Uterus (tissue), 4 donors: ENCODE measurements at places on chromosomes 3 and 15. TPM values are rescaled to one million over a fixed set of nuclear protein-coding genes. Genes with fewer than 3 reads are reported as not detected.

DNA sequence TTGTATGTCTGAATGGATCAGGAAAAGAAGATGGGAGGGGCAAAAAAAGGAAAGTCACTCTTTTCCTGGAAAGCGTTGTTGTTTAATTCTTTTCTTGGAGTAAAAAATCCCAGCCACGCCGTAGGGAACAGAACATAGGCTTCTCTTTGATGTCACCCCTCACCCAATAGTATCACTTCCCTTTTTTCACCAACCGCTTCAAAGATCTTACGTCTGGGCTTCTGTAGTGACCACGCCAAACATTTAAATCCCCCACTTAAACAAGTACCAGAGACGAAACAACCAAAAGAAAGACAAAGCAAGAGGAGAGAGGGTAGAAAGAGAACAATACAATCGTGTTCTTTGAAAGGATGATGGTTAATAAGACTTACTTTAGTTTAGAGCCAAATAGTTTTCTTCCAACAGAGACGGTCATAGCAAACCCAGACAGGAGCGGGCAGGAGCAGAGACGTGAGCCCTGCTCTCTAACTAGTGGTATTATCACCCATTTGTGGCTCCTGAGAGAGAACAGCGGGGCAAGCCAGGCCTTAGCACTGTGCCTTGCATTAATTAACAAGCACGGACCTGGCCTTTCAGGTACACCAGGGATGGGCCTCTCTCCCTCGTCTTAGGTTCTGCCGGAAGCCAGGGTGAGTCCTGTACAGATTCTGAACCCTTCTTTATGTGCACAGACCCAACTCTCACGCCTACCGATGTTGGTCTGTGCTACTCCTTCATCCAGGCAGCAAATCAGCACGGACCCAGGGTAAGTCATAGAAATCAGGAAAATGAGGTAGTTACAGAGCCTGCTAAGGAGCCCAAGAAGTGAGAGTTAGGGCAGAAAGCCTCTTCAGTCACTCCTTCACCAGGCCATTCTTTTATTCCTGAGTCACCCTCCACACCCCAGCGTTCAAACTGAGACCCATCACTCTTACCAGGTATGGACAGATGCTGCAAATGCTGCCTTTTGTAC is 28.2 kb upstream of the BCL6 start:
- no peak for DNase-seq

DNA sequence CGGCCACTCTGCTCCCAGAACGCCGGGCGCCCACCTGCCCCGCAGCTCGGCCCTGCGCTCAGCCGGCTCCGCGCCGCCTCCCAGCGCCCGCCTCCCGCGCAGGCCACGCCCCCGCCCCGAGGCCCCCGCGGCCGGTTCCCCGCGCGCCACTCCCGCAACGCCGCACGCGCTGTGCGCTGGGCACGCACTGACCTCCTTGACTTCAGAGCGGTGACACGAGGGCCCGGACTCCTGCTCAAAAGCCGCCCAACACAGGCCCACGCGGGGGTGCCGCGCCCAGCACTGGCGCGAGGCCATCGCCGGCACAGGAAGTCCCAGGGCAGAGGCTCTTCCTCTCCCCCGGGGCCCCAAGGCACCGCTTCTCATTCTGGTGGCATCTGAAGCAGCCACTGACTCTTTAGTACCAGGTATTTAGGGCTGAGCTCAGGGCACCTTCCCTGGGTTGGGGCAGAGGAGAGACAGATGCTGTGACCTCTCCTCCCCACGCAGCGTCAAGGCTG is 12.4 kb downstream of the TNK2 start:
- no peak for DNase-seq

GRCh38 chr15:49024840-49025239 is 21.4 kb downstream of the SECISBP2L start:
- DNase-seq = no peak

DNA sequence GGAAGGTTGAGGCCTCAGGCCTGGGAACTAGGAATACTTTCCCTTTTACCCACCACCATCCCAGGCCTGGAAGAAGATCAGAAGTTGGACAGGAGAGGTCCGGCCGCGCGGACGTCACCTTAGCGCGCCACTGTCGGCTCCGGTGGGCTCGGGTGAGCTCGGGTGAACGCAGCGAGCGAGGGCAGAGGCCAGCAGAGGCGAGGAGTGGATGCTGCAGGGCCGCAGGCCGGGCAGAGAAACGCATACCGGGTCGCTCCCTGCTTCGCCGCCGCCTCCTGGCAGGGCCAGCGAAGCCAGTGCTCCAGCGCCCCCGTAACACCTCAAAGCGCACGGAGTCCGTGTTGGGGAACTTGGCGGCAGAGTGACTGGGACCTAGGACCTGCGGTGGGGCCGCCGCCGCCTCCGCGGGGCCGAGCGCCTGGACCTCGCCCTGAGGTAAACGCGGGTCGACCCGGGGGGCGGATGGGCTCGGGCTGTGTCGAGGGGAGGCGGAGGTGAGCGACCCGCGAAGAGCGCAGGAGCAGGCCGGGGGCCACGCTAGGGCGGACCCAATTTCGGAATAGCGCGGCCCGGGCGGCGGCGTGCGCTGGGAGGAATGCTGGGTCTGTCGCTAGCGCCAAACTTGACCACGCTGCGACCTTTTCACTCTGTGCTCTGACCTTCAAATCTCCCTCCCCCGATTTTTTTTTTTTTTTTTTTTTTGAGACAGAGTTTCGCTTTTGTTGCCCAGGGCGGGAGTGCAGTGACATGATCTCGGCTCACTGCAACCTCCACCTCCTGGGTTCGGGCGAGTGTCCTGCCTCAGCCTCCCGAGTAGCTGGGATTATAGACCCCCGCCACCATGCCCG is 1.6 kb downstream of the CYP11A1 start:
- DNase-seq = peak; percentile 61

DNA sequence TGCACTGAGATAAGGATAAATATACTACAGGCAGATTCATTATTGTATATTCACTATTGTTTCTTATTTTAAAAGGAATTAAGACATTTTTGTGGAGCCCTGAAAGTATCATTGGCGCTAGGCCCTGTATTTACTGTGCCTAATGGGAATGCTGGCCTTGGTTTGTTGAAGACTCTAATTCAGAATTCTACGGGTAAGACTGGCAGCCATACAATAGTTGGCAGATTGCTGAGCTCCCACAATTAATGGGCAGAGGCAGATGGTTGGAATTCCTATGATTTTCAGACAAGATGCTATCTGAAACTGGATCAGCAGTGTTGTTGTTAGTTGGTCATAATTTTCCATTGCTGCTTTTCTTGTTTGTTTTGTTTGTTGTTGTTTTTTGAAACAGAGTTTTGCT is 14.7 kb downstream of the PGBD4 start:
- DNase-seq = no peak

DNA sequence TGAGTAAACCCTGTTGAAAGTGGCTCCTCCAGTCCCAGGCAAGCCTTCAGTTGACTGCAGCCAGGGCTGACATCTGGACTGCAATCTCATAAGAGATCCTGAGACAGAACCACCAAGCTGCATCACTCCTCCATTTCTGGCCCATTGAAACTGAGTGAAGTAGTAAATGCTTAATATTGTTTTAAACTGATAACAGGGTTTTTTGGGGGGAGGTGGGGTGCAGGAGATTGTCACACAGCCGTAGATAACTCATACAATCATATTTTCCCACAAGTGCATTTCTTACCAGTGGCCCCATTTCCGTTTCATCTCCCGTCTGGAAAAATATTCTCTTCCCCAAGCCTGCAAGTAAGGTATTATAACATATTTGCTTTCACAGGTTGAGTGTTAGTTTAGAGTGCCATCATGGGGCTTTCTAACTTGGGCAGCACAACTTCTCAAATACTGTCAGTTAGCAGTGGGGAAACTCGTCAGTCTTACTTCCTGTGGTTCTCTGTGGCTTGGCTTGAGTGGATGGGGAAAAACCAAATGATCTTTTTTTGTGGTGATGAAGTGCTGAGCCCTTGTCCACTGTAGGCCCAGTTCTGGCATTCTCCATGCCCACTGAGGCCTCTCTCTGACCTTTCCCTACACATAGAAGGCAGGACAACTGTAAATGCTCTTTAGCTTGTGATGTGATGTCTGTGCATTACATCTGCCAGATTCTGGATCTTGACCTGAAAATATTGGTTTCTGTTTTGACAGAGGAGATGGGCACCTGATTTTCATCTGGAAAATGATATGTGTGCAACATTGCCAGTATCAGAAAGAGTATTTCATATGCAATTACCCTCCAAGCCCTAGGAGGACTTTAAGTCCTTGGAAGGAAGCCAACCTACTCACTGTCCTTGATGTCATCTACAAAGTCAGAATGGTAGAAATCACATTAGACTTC is 90.1 kb upstream of the BHLHE40 start:
- no peak for DNase-seq

Gene HYAL1
- total RNA-seq = 27.6 TPM

- no peak for DNase-seq
Observed at GRCh38 chr3:34001990-34002389, 203.6 kb downstream of the PDCD6IP start.

Gene DLG1
- 139 TPM for total RNA-seq

DNA sequence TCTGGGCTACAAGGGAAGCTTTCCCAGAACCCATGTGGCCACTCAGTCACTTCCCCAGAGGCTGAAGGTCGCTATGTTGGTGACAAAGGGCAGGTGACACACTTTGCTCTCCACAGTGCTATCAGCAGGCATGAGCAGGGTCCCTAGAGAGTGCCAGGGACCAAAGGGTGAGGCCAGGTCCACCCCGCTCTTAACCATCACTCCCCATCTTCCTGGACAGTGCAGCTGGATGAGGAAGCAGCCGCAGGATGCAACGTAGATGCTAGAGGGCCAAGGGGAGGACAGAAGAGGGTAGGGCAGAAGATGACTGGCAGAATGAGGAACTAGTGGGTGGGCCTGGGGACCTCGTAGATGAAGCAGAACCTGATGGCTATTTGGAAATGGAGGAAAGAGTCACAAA is 13.6 kb upstream of the LTF start:
- DNase-seq = no peak

DNA sequence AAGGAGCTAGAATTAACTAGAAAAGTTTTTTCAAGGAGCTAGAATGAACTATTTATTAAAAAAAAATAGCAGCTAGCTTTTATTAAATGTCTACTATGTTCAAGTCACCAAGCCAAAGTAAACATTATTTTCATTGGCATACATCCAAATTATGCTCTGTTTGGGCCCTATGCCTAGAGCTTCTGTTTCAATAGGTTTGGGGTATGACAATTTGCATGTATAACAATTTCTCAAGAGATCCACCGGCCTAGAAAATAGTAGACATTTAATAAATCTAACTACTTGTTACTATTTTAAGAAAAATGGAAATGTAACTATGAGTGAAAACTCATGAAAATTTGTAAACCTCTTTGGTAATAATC is 8.0 kb downstream of the GABRR3 start:
- no peak for DNase-seq

GRCh38 chr3:195905970-195906864 is 2.1 kb downstream of the TNK2 start:
- no peak for DNase-seq

Gene CPEB1
- total RNA-seq = 0.77 TPM

Gene AGTR1
- total RNA-seq = 41.2 TPM

DNA sequence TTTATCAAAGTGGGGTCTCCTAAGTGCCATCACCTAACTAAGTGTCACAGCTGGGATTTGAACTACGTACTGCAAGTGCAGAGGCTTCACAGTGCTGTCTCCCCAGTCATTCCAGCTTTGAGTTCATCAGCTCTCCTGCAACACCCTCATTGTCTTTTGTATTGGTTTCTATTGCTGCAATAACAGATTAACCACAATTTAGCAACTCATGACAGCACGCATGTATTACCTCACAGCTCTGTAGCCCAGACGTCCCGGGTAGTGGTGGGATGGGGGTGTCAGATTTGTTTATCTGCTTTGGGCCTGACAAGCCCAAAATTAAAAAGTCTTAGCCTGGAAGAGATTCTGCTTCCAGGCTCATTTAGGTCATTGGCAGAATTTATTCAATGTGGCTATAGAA is 220.5 kb upstream of the LRRN1 start:
- no peak for DNase-seq

- no peak for DNase-seq
Observed at GRCh38 chr15:57540736-57541135, 51.0 kb upstream of the MYZAP start.

DNA sequence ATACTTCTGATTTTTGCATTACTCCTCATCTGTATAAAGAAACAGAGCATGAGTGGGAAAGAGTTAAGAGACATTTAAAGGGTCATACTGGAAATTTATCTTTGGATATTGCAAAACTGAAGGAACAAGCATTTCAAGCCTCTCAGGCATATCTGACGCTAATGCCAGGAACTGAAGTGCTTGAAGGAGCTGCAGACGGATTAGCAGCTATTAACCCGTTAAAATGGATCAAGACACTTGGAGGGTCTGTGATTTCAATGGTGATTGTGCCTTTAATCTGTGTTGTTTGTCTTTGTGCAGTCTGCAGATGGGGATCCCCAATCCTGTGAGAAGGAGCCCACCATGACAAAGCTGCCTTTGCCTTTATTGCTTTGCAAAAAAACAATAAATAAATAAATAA is 202.5 kb upstream of the UBE3A start:
- DNase-seq = no peak

DNA sequence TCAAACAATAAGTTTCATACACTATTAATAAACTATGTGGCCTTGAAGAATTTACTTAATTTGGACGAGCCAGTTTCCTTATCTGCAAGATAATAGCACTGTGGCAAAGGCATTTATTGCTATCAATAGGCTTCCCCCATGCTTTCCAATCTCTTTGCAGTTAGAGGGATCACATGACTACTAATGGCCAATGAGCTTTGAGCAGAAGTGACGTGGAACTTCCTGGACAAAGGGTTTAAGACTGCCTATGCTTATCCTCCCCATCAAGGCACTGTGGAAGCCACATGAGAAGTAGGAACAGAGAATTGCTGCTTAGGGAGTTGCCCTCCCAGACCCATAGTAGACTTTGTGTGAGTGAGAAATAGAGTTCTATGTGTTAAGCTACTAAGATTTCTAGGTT is 16.7 kb upstream of the ZMAT3 start:
- DNase-seq = no peak

- DNase-seq = peak; percentile 17
Observed at GRCh38 chr3:118501152-118501551, 533.5 kb downstream of the IGSF11 start.

GRCh38 chr3:53696401-53697172 is 149.6 kb downstream of the CHDH start:
- DNase-seq = no peak

Gene GOLGA8G
- total RNA-seq = not detected

DNA sequence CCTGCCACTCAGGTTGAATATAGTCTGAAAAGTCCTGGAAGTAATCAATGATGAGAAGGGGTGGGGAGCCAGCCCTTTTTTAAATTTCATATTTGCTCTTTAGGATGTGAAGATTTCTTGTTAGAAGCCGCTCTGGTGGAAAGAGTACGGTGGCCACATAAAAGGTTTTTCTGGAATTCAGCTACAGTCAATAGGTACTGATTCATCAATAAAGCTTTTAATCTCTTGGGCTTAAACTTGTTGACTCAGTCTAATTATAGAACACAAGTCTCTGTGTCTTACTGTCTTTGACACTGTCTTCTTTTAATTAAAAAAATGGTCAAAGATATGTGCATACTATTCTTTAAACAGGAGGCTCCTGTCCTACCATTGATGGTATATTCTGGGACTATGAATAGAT is 99.9 kb upstream of the TP63 start:
- DNase-seq = no peak

DNA sequence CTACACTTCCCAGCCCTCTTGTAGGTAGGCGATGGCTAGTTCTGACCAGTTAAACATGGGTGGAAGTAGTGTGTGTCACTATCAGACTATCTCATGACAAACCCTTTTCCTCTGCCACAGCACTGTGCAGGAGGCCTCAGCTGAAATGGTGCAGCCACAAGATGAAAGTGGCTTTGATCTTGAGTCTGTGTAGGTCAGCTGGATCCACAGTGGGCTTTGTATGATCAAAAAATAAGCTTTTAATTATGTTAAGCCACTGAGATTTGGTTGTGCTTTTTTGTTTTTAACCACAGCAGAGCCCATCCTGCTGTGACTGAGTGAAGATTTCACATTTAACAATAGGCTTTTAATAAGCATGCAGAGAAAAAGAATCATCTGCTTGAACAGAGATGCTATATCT is 19.7 kb downstream of the RCN2 start:
- no peak for DNase-seq
